Central memory CD8-positive, alpha-beta T cell (primary cell): ENCODE measurements at places on chromosomes 7 and 10.

GRCh38 chr7:81155654-81156373 is 237.0 kb upstream of the SEMA3C start:
- DNase-seq: no peak

DNA sequence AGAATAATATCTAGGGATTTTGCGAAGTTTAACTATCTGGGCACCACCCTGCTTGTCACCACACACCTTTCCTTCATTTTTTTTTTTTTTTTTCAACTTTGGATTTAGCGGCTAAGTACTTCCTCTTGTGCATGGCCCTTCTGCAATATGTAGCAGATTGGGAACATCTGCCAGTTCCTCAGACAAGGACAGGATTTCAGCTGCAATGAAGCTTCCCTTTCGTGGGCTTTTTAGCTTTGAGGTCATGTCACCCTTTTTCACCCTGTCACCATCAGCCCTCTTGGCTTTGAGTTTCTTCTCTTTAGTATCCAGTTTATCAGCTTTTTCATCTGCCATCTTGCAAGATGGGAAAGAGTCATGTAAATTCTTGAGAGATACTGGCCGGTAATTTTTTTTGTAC is 81.6 kb upstream of the ETV1 start:
- no peak for DNase-seq

- DNase-seq: no peak
These were observed 43.4 kb downstream of the OAT start for GRCh38 chr10:124375353-124375614.

DNA sequence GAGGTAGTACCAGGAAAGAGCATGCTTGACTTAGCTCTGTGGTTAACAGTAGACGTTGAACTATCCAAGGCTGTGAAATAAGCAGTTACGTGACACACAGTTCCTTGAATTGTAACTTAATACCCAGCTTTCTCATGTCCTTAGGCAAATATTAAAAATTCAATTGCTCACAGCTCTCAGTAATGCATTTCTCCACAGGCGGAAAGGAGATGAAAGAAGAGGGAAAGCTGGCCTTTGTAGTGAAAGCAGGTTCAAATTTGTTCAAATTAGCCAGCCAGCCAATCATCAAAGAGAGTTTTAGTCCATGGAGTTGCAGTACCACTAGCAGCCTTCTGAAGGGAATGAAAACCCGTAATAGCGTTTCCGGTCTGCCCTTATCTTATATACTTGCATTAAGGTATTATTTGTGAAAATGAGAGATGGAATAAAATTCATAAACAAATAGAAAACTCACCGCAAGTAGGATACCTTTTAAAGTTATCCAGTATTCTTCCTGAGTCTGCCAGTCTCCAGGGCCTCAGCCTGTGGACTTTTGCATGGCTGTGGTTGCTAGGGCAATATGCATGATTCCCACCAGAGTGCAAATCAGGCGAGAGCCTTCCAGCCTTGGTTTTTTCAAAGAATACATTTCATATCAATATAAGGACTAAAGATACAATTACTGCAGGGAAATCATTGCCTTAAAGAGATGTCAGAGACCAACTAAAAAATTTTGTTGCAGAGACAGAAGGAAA is 795.5 kb downstream of the TNS3 start:
- DNase-seq: no peak

DNA sequence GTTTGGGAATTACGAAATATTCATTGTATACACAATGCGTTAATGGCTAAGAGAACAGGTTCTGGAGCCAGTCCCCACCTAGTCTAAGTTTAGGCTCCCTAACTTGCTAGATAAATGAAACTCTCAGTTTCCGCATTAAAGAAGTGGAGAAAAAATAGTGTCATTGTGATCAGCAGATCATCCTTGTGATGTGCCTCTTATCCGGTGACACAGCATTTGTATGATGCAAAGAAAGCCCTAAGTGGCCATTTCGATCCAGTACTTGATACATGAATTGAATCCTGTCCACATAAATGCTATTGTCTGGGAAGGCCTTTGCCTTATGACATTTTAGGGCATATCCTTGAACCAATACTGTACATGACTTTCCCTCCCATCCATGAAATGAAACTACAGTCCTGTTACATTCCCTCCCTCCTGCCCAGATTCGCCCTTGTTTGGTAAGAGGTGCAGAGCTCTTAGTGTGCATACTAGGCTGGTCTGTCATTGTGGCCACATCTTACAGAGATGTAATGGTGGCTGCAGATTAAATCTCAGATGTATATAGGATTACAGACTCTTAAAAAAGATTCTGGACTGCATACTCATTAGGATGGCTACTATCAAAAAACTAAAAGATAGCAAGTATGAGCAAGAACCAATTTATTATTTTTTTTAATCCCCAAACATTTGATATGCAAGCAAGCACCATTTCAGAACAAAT is 80.9 kb downstream of the LRRC4 start:
- DNase-seq: no peak

GRCh38 chr7:14446829-14447228 is 455.7 kb downstream of the DGKB start:
- no peak for DNase-seq

GRCh38 chr10:73627300-73627699 is 14.0 kb downstream of the MYOZ1 start:
- no peak for DNase-seq

DNA sequence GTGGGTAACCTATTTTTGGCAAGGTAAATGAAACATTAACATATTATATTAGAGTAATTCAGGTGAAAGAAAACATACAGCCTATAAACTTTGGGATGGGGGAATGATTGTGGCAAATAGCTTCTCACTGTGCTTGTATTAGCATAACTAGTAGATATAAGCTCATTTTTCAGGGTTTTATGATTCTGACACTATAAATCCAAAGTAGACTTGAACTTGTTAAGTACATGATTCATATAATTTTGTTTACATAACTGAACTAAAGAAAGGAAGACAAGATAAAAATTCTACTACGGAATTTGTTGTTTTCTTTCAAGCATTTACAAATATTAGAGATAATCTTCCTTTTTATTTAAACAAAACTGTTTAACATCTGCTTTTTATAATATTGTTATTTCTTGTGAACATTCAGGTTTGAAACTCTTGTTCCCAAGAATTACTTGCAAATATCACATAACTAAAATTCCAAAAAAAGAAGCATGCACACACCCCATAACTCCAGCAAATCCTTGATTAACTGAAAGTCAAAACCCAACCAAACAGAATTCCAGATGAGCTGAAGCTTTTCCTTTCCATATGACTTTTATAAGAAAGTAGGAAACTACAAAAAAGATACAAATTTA is 142.3 kb downstream of the JAZF1 start:
- no peak for DNase-seq

DNA sequence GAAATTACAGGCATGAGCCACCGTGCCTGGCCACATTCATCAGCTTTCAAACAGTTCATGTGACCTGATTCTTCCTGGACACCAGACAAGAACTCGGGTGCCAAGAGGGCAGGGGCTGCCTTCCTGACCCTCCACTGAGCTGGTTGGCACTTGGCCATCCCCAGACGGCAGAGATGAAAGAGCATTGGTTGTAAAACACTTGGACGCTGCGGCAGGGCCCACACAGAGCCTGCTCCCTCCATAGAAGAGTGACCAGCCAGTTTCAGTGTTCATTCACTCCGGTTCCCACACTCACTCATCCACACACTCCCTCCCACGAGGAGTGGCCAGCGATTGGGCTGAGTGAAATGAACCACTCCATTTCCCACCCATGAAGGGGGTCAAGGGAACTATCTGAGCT is 112.3 kb downstream of the ITGB8 start:
- DNase-seq: no peak

DNA sequence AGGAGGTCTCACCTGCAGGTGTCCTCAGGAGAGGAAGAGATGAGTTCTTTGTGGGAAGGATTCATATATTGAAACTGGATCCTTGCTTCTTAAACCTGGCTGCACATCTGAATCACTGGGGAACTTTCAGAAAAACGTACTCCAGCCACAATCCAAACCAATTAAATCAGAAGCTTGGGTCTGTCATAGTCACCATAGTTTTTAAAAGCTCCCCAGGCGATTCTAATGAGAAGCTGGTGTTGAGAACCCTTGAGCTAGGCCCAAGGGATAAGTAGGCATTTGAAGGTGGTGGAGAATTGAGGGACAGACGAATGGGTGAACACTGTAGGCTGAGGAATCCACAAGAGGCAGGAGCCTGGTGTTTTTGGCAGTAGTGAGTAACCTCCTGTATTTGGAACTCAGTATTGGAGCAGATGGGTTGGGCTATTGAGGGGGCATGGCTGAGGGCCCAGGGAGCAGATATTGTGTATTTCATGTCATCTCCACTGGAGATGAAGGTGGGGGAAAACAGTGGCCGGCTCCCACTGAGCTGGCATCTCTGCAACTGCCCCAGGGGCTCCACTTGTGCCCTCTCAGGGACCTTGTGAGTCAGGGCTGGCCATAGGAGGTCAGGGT is 14.5 kb downstream of the ADCYAP1R1 start:
- DNase-seq: no peak

DNA sequence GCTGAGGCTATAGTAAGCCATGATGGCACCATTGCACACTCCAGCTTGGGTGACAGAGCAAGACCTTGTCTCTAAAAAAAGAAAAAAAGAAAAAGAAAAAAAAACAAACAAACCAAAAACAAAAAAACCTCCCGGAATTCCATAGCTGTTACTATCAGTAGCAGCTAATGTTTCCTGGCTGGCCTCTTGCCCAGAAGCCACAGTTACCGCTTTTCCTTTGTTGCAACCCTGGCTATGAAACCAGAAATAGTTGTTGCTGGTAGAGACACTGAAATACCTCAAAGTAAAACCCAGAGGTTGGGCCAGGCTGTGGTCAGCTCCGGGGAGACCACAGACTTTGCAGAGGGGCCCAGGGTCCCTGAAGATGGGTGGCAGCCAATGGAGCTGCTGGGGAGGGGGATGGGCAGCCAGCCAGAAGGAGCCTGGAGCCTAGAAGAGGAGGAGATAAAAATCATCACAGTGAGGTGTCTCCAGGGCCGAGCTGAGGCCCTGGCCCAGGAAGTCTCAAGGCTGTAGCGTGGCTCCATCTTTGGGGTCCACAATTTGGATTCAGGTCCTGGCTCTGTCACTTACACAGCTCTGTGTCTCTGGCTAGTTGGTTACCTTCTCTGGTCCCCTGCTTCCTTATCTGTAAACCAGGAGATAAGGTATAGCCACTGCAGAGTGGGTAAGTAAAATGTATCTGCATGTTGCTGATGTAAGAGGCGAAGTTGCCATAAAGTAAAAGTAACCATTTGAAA is 3.4 kb upstream of the CHST12 start:
- DNase-seq: no peak

DNA sequence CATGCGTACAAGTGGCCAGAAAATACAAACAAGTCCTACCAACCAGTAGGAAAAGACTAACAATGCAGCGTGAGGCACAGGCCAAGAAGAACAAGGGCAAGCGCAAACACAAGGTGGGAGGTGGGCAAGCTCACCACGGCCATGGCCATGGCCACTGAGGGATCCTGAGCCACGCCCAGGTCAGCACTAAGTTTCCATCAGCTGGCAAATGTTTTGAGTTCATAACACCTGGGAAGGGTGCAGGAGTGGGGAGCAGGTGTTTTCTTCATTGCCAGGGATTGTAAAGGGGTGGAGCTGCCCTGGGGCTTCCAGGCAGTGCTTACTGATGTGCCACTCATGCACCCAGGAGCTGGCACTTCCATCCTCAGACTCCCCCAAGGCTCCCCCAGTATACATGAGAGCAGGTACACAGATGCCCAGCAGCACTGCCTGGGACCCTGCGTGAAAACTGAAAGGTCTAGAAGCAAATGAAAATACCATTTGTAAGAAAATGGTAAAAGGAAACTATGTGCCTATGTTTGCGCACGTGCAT is 139.2 kb upstream of the RET start:
- no peak for DNase-seq

- DNase-seq: no peak
These were observed 60.7 kb upstream of the TM9SF3 start for GRCh38 chr10:96647466-96647865.

- DNase-seq: no peak
These were observed 54.3 kb downstream of the ZNF438 start for GRCh38 chr10:30977385-30977784.

- no peak for DNase-seq
These were observed 25.2 kb downstream of the SORBS1 start for GRCh38 chr10:95536017-95536416.

GRCh38 chr7:102891693-102892261 is 21.0 kb upstream of the LRRC17 start:
- DNase-seq: no peak

- DNase-seq: no peak
These were observed 182.7 kb downstream of the AHR start for GRCh38 chr7:17481118-17481517.

- DNase-seq: no peak
These were observed 9.2 kb upstream of the UNC5B start for GRCh38 chr10:71203124-71203523.

GRCh38 chr7:140577651-140578050 is 63.0 kb downstream of the DENND2A start:
- no peak for DNase-seq

- no peak for DNase-seq
These were observed 47.9 kb upstream of the MYL10 start for GRCh38 chr7:101676956-101677355.

GRCh38 chr10:132398566-132398991 is 1.6 kb downstream of the PWWP2B start:
- no peak for DNase-seq

DNA sequence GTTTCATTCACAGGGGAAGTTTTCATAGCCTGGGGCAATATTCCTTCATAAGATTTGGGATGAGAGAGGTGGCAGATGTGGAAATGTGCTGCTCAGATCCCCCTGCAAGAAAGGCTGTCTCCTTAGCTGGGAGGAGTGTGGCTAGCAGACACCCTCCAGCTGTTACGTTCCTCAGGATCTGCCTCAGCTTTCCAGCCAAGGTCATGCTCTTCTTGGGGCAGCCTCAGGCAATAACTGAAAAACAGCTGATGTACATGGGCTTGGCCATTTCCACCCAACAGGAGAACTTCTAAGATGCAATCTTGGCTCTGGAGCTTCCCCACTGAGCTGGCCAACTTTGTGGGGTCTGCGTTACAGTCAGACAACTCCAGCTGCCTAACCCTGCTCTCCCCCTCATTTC is 51.3 kb upstream of the SEPTIN7 start:
- DNase-seq: no peak

DNA sequence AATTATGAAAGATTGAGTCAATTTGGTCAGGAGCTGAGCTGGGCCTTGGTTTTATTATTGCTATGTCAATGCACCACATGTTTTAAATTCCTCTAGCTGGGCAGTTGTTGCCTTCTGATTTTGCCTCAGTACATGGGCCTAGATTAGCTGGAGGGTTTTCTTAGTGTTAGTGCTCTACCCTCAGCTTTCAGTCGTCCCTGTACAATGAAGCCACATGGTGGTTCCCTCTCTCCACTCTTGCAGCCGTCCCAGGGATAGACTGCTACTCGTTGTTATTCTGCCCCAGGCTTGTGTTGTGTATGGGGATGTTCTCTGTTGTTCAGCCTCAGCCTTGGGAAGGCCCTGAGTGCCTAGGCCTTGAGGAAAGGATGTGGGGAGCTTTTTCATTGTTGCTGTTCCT is 37.0 kb downstream of the NHLRC2 start:
- DNase-seq: no peak
